ENCODE measurements at places on chromosomes 7 and 10.
A peak's percentile ranks its signal among the peaks of the same experiment; 100 is the strongest.

- no peak for DNase-seq
Measured at GRCh38 chr10:114078346-114078745, 34.7 kb downstream of the ADRB1 start.

DNA sequence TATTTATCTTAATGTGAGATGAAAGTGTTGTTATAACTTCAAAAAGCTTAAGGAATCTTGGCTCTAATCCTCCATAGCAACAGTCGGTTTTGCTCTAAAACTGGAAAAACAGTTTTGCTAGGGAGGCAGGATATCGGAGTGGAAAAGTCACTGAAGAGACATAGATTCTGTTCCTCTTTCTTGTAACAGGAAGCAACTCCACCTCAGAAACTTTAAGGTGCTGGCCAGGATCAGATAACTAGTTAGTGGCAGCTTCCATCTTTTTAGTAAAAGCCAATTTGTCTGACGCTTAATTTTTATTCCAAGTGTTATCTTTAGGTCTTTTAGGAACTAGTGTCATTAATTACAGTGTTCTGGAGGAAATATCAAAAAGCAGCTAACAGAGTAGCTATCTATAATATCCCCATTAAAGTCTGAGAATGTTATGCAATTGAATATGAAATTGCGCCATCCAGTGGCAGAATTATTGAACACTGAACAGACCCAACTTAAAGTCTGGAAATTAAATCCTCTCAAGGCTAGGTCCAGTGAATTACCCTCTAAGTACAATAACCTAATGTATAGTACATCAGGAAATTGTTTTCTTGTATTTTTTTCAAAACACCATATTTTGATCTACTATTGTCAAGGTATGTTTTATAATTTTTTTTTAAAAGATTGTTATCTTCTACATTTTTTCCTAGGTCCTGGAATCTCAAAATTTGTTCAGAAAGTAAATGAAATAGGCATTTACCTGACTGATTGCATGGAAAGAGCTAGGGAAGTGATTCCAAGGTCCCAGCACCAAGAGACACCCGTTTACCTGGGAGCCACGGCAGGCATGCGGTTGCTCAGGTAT, 65.9 kb upstream of the CC2D2B start:
- peak; percentile 51 for DNase-seq

DNA sequence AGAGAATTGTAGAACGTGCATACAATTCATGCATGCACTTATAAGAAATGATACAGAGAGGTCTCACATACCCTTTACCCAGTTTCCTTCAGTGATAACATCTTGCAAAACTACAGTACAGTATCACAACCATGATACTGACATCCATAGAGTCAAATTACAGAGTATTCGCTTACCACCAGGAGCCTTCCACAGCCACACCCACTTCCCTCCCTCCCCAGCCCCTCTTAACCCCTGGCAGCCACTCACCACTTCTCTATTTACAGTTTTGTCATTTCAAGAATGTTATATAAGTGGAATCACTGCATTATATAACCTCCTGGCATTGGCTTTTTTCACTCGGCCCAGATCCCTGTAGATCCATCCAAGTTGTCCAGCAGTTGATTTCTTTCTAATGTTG, 143.8 kb downstream of the ZNF248 start:
- no peak for DNase-seq

DNA sequence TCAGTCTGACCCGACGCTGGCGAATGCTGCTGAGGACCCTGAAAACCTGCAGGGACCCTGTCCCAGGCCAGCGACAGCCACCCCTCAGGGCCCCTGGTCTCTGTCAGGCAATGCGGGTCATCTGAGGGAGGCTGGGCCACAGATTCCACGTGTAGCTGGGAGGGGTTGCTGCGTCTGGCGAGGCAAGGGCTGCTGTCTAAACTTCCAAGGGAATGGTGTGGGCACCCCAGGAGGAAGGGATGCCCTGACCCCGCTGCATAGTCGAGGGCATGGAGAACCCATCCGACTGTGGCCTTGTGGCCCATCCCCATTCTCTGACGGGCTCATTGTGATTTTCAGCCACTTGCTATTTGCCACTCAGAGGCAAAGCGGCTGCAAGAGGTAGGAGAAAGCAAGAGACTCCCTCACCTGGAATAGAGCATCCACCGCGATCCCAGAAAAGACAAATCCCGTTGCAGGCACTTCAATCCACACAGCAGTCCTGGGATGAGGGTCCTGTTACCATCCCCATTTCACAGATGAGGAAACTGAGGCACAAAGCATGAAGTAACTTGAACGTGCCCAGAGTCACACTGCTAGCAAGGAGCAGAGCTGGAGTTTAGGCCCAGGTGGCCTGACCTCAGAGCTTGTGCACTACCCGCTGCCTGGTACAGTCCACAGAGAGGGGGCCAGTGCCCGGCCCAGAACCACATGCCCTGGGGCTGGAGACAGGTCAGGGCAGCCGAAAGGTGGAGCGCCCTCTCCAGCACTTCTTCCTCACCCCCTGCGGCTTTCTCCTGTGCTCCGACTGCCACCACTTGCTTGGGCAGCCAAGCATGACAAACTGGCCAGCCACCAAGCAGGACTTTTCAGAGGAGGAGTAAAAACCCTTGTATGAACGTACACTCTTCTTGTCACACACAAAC, 163.8 kb upstream of the KLF14 start:
- DNase-seq = no peak

DNA sequence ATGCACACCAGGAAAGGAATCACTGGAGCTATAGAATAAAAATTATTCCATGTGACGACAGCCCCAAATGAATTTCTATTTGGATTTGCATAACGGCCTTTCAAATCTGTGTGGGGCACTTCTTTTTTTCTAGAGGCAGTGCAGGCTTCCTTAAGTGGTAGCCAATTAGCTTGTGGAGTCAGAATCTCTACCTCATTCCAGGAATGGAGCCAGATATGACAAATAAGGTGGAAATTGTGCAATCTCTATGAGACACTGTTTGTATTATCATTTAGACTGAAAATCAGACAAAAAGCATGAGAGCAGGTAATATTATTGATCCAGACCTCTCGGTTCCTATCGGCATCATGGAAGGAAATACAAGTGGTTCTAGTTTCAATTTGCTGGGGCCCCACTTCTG, 78.7 kb downstream of the BEND7 start:
- no peak for DNase-seq

DNA sequence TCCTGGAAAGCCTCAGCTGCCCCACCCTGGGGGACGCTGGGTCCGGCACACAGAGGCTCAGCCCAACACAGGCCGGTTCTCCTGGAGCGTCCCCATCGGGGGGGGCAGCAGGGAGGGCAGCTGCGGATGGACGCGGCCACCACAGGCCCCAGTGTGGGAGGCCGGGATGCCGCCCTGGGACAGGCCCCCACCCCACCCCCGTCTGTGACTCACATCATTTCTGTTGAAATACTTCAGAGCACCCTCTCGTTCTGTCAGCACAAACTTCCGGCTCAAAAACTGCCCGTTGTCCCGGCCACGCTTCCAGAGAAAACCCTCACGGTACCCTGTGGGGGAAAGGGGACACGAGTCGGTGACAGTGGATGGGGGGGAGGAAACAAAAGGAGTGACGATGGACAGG, 28.5 kb downstream of the GET4 start:
- DNase-seq = no peak

DNA sequence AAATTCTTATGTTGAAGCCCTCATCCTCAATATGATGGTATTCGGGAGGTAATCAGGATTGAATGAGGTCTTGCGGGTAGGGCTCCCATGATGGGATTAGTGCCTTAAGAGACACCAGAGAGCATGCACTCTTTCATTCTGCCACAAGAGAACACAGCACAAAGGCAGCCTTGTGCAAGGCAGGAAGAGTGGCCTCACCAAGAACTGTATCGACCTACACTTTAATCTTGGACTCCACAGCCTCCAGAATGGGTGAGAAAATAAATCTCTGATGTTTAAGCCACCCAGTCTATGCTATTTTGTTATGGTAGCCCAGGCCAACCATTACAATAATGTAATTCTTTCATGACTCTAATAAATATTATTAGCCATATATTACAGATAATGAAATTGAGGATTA, 8.4 kb downstream of the SEM1 start:
- no peak for DNase-seq

Measured in large intestine (tissue), 12 donors.